PC-3 (cell line): ENCODE measurements at places on chromosomes 6 and 20.

GRCh38 chr6:11224252-11224965 lies 8.1 kb downstream of the NEDD9 start:
- peak; percentile 22 for DNase-seq

- no peak for DNase-seq
Observed at GRCh38 chr6:34559651-34560365, 3.7 kb upstream of the SPDEF start.

- no peak for DNase-seq
Observed at GRCh38 chr6:157603314-157603940, 219.6 kb upstream of the SNX9 start.

DNA sequence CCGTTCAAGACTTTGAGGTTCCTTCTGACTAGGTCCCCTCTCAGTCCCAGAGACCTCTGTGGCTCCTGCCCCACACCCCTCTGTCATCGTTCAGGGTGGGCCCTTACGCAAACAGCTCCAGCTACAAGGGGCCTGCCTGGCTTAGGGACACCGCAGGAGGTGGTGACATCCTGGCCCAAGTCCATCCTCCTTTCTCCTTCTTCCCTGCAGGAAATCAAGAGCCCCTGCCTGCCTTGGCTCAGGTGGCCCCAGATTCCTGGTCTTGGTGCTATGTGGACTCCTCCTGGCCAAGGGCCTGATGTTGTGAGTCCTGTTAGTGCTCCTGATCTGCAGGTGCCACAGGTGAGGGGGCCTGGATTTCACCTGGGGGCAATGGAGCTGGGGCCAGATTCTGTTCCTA lies 8.1 kb downstream of the TREML4 start:
- no peak for DNase-seq

GRCh38 chr6:46219661-46220060 lies 48.9 kb upstream of the ENPP5 start:
- no peak for DNase-seq

DNA sequence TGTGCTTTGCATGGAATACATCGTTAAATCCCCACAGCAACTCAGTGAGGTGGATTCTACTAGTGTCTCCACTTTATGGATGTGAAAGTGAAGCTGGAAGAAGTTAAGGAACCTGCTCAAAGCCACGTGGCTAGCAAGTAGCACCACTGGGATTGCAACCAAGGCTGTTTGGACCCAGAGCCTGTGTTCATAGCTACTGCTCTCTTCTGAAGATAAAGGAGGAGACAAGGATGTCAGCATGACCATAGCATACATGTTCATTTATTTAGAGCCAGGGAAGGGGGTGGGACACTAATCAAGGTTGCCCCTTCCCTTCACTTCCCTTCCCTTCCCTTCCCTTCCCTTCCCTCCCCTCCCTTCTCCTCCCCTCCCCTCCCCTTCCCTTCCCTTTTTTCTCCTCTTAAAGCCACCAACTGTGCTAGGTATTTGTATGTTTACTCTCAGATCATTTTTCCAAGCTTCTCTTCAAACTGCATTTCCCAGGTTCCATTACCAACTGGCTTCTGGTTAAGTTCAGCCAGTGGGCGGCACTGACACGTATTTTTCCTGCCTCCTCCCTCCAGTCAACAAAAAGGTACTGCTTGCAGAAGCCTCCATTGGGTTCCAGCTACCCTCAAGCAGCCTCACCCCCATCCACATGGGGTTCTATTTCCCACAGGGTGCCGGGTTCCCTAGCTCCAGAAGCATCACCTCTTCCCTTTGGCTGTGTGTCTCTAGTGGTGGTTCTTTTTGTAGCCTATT lies 134.9 kb downstream of the BCAS1 start:
- DNase-seq = no peak

GRCh38 chr20:36562724-36563123 lies 10.7 kb upstream of the TGIF2 start:
- no peak for DNase-seq

DNA sequence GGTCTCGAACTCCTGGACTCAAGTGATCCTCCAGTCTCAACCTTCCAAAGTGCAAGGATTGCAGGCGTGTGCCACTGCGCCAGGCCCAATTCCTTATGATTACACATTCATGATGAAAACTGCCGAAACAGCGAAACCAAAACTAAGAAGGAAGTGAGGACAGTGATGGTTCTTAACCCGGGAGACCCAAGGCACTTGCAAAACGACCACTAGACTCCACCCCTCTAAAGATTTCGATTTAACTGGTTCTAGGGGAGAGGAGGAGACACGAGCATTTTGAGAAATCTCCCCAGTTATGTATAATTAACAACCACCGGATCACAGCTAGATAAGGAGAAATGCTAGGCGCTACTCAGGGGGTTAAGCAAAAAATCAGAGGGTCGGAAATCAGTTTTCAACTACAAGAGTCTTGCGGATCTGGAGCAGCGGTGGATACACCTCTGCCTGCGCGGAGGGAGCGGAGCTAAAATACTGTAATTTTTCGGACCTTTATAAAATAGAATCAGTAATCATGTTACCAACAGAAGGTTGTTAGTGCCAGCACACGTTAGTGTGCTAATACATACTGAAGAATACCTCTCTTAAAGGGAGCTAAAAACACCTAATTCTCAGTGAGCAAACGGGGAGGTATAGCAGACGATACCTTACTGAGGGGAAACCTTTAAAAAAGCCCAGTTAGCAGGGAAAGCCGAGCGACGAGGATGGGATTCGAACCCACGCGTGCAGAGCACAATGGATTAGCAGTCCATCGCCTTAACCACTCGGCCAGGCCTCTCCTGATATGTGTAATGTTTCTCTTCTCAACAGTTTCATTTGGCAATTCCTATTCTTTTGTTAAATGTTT lies 60.0 kb upstream of the BTN3A2 start:
- DNase-seq = peak; percentile 25

- peak; percentile 50 for DNase-seq
Observed at GRCh38 chr6:89375427-89376267, 23.1 kb upstream of the UBE2J1 start.
